ENCODE measurements at places on chromosomes 2 and 18.

GRCh38 chr2:128640166-128640844 is 321.6 kb upstream of the HS6ST1 start:
- no peak for DNase-seq

- no peak for DNase-seq
These were observed 204.7 kb upstream of the PID1 start for GRCh38 chr2:229475778-229476177.

- DNase-seq, result no peak
These were observed 887.2 kb upstream of the LRATD1 start for GRCh38 chr2:13745330-13745729.

- no peak for DNase-seq
These were observed 42.1 kb downstream of the TGIF1 start for GRCh38 chr18:3491981-3492555.

DNA sequence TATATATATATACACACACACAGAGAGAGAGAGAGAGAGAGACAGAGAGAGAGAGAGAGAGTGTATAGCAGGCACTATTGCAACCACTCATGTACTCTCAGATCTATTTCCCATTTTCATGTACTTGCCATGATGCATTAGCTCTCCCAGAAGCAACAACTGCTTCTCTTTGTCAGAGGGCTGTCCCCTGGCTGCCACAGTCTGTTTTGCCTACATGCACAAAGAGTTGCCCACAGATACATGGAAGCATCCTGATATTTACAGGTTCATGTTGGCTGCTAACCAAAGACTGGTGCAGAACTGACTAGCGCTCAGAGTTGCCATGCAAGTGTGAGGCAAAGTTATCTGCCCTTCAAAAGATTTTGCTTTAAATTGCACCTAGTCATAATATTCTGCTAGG is 469.3 kb upstream of the ZNF804A start:
- no peak for DNase-seq

- DNase-seq, result no peak
These were observed 206.9 kb downstream of the BCL2 start for GRCh38 chr18:63112706-63113105.

DNA sequence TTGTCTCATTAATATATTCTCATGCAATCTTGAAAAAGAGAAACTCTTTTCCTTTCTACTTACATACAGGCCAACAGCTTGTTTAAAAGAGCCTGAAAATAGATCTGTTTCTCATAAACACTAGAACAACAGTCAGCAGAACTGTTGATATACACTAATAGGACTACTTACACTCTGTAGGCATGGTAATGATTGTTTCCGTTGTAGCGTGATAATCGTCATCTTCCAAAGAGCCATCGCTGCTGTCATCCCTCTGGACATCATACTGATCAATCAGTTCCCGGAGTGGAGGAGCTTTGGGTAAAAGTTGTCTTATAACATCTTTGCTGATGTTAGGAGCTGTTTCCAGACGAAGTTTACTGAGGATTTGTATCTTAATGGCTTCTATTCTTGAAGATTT is 476 bp downstream of the MSTN start:
- DNase-seq, result no peak

DNA sequence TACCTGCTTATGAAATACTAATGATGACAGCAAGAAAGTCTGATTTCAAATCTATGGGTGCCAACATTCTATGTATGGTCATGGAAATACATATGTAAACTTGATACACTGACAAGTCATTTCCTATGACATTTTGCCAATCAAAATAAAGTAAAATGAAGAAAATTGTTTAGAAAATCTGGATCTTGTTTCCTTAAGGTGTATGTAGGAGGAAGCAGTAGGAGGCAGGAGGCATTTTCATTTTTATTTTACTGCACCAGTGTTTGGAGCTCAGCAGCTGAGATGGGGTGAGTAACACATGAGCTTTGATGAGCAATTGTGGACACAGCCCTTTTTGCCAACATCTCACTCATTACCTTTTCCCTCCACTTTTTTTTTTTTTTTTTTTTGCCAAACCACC is 167.0 kb downstream of the AFF3 start:
- DNase-seq, result no peak

GRCh38 chr2:104702031-104702850 is 151.7 kb upstream of the POU3F3 start:
- DNase-seq, result no peak

DNA sequence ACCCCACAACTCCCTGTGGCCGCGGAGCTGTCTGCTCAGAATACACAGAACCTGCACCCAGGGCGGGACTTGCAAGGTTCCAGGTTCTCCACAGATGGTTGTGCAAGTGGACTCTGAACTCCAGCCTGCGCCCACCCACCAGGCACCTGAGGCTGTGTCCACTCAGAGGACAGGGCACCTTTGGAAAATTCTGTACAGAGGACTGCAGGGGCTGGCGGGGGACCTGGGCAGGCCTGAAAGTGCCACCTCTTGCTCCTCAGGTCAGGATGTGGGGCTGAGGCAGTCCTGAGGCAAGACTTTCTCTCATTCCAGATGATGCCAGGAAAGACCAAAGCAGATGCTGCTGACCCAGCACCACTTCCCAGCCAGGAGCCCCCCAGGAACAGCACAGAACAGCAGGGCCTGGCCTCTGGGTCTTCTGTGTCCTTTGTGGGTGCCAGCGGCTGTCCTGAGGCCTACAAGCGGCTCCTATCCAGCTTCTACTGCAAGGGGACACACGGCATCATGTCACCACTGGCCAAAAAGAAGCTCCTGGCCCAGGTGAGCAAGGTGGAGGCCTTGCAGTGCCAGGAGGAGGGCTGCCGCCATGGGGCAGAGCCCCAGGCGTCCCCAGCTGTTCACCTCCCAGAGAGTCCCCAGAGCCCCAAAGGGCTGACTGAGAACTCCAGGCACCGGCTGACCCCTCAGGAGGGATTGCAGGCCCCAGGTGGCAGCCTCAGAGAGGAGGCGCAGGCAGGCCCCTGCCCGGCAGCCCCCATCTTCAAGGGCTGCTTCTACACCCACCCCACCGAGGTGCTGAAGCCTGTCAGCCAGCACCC is 14.4 kb downstream of the ARID5A start:
- DNase-seq, result no peak

DNA sequence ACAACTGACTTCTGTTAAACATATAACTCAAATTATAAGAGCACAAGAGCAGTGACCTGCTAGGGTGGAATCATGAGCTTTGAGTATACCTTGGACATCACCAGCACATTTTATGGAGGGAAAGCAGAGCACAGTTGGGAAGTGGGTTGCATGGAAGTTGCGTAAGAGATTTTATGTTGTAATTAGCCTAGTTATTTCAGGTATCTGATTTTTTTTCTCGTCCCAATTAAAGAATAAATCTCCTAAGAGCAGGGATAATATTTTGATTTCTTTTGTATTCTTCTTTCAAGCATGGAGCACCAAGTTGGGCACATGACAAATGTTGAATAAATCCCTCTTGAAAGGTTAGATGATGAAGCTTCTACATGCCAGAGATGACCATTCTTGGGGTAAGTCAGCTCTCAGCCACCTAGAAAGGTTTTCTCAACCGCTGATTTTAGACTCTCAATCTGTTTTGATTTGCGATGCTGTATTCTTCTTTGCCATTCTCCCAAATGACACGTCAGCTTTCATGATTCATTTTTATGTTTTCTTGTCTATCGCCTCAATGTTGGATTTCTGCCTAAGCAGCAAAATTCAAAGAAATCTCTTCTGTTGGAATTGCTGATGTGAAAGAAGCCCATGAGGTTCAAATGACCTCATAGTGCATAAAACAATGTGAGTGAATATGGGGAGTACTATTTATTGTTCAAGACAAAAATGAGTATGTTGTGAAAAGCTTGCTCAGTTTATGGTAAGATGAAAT is 15.3 kb upstream of the FN1 start:
- DNase-seq, result no peak

- no peak for DNase-seq
These were observed 210.0 kb upstream of the SALL3 start for GRCh38 chr18:78769502-78770105.

GRCh38 chr2:72131916-72132841 is 15.5 kb downstream of the CYP26B1 start:
- no peak for DNase-seq
